ENCODE measurements at places on chromosomes 2 and 18. TPM values are rescaled to one million over a fixed set of nuclear protein-coding genes. Genes with fewer than 3 reads are reported as not detected.

- H3K4me3 ChIP-seq = no peak overlapping the region
- H3K36me3 ChIP-seq = no peaks in the 10 kb centered on the region
- no peaks in the 10 kb centered on the region for H3K27me3 ChIP-seq
- no peak for DNase-seq
- peaks cover 1% of the 10 kb centered on the region for H3K4me1 ChIP-seq
- no peak overlapping the region for H3K27ac ChIP-seq
These were observed 22.6 kb downstream of the PRKRA start for GRCh38 chr2:178428396-178428806.

- H3K36me3 ChIP-seq = no peaks in the 10 kb centered on the region
- H3K4me1 ChIP-seq = peaks cover 4% of the 10 kb centered on the region
- H3K27ac ChIP-seq = no peak overlapping the region
- no peak overlapping the region for H3K4me3 ChIP-seq
- DNase-seq = no peak
These were observed 10.7 kb downstream of the GPR45 start for GRCh38 chr2:105252271-105252670.

WNT10A gene
- 0.27 TPM for total RNA-seq

GRCh38 chr2:197191177-197191939, 119.2 kb downstream of the ANKRD44 start:
- no peaks in the 10 kb centered on the region for H3K36me3 ChIP-seq
- no peaks in the 10 kb centered on the region for H3K27me3 ChIP-seq
- no peak overlapping the region for H3K27ac ChIP-seq
- no peak for DNase-seq

GRCh38 chr2:234496835-234497593, at the start of gene ARL4C:
Gene ARL4C (minus strand): TSS chr2:234497081. CDS start chr2:234496586, 495 bp downstream.
- no peaks in the 10 kb centered on the region for H3K36me3 ChIP-seq
- peaks cover 10% of the 10 kb centered on the region for H3K4me1 ChIP-seq
- peak; percentile 67 for DNase-seq
- no peaks in the 10 kb centered on the region for H3K27me3 ChIP-seq
- no peak within 1 kb of the TSS for H3K27ac ChIP-seq

DNA sequence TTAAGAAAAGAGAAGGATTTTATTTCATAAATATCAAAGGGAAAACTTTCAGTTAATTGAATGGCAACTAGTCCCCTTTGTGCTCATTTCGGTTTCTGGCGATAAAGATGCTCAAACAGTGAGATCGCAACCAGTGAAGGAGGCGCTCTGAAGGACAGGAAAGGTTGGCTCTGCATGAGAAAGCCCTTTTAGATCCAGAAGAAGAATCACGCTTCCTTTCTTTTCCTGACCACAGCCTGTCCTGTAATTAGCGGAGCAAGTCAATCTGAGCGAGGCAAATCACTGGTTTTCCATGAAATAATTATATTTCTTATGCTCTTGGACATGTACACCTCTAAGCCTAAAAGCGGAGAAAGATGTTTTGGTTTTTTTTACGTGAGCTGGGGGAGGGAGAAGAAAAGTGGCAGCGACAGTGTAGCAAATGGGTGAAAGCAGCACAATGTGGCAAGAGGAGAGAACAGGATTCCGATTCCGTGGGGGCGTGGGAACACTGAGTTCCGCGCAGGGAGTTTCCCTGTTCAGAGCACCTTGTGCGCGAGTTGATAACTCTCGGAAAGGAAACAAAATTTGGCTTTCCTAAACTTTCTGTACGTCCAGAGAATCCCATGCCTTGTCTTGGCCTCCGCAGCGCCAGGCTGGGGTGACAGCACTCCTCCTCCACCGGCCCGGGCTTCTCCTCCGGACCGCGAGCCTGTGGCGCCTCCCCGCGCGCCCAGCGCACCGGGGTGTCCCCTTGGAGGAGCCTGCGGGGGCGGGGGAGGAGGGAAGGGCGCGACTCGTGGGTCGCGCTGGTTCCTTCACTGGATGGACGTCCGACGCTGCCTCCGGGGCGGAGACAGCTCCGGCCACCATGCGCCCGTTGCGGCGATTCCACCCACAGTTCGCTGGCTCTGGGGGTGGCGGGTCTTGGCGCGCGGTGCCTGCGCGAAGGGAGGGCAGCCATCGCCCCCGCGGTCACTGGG, 620 bp upstream of the SLC9A2 start:
- no peaks in the 10 kb centered on the region for H3K36me3 ChIP-seq
- H3K4me3 ChIP-seq = peak overlapping the region; percentile 26
- H3K27ac ChIP-seq = no peak overlapping the region
- peaks cover 6% of the 10 kb centered on the region for H3K4me1 ChIP-seq
- H3K27me3 ChIP-seq = no peaks in the 10 kb centered on the region
